ENCODE measurements at places on chromosomes 7 and 10. TPM values are rescaled to one million over a fixed set of nuclear protein-coding genes. Genes with fewer than 3 reads are reported as not detected.

GRCh38 chr10:89805599-89806013, 104.2 kb downstream of the KIF20B start:
- DNase-seq: no peak

DNA sequence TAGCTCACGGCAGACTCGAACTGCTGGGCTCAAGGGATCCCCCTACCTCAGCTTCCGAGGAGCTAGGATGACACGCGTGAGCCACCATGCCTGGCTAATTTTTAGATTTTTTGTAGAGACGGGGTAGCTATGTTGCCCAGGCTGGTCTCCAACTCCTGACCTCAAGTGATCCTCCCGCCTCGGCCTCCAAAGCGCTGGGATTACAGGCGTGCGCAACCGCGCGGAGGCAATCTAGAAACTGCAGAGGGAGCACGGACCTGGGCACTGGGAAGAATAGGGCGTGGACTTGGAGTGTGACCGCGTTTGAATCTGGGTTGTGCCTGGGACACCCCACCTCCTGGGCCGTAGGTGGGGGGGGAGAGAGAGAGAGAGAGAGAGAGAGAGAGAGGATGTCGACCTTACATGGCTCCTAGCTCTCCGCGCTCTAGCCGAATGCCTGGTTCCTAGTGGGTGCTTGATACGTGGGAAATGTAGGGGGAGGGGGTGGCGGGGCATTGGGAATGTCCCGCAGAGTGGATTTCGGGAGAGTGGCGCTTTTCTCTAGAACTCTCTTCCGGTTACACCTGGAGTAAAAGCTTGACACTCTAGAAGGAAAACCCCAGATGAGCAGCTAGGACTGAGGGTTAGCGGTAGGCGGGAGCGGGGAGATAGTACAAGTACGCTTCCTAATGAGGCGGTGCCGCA, 1.2 kb upstream of the MAP3K8 start:
- DNase-seq: peak; percentile 59

GRCh38 chr7:114334989-114335388, 79.6 kb upstream of the FOXP2 start:
- DNase-seq: no peak

ZNF727 gene
- not detected for total RNA-seq

CFTR gene
- total RNA-seq: not detected

LIPJ gene
- not detected for total RNA-seq
